Dermis microvascular lymphatic vessel endothelial cell (primary cell): ENCODE measurements at places on chromosomes 5 and 9. TPM values are rescaled to one million over a fixed set of nuclear protein-coding genes. Genes with fewer than 3 reads are reported as not detected.

N4BP3 gene
- 22.2 and 24.7 TPM in 2 replicates for total RNA-seq

CSF1R gene
- not detected in 2 replicates for total RNA-seq

EQTN gene
- total RNA-seq = under 0.01 TPM in 1 of 2 replicates, not detected in the other

UIMC1 gene
- 30.6 and 30.7 TPM in 2 replicates for total RNA-seq

GRCh38 chr5:177539411-177539810 lies 15.0 kb downstream of the FAM193B start:
- no peak for DNase-seq

- no peak for DNase-seq
Observed at GRCh38 chr5:134600600-134600999, 32.0 kb downstream of the SAR1B start.
